Sigmoid colon (tissue), 7 donors: ENCODE measurements at places on chromosomes 6 and 20. TPM values are rescaled to one million over a fixed set of nuclear protein-coding genes. Genes with fewer than 3 reads are reported as not detected.

DNA sequence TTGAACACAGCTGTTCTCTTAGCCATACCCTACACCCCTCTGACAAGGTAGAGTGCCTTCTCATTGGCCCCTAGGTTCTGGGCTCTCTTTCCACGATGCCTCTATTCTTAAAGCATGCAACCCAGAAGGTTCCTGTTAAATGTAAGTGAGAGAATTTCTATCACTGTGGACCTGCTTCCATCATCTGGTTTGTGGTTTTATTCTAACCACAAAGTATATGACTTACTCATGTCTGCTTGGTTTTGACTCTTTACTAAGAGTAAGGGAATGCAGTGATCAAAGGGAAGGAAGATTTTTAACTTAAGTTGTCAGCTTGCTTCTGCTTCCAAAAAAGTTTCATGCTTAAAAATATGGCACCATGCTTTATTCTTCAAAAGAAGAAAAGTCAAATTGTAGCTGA lies 80.2 kb downstream of the ANKEF1 start:
- H3K4me3 ChIP-seq: no peak overlapping the region
- no peaks in the 10 kb centered on the region for H3K27me3 ChIP-seq
- no peaks in the 10 kb centered on the region for H3K36me3 ChIP-seq
- no peaks in the 10 kb centered on the region for H3K4me1 ChIP-seq

GRCh38 chr6:45574885-45575284 lies 197.2 kb upstream of the SUPT3H start:
- no peak overlapping the region for H3K27ac ChIP-seq
- no peaks in the 10 kb centered on the region for H3K4me1 ChIP-seq
- no peak overlapping the region for H3K4me3 ChIP-seq
- DNase-seq: no peak
- no peaks in the 10 kb centered on the region for H3K27me3 ChIP-seq

GRCh38 chr20:11013801-11014200 lies 340.0 kb upstream of the JAG1 start:
- H3K4me1 ChIP-seq: no peaks in the 10 kb centered on the region
- H3K27ac ChIP-seq: no peak overlapping the region
- no peak for DNase-seq
- H3K36me3 ChIP-seq: no peaks in the 10 kb centered on the region

- H3K4me1 ChIP-seq: no peaks in the 10 kb centered on the region
- H3K4me3 ChIP-seq: no peak overlapping the region
- no peak overlapping the region for H3K27ac ChIP-seq
- DNase-seq: no peak
- no peaks in the 10 kb centered on the region for H3K36me3 ChIP-seq
These were observed 21.9 kb upstream of the AIG1 start for GRCh38 chr6:143038833-143039232.

The GLYATL3 gene
- not detected for polyA plus RNA-seq

The SPATS1 gene
- polyA plus RNA-seq: not detected
